ENCODE measurements at places on chromosomes 12 and 14. TPM values are rescaled to one million over a fixed set of nuclear protein-coding genes. Genes with fewer than 3 reads are reported as not detected.
A peak's percentile ranks its signal among the peaks of the same experiment; 100 is the strongest.

- DNase-seq = peak; percentile 53
Observed at GRCh38 chr12:107670999-107671643, 14.5 kb upstream of the PWP1 start.

DNA sequence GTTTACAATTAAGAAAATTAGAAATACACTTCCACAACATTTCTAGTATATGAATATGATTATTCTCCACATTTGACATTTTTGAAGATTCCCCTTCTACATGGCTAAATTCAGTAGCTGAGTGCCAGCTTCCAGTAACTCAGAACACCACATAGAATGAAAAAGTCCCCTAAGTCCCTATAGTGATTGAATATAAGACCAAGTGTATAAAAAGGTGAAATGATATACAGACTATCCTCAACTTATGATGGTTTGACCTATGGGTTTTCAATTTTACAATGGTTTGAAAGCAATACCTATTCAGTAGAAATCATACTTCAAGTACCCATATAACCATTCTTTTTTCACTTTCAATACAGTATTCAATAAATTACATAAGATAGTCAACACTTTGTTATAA, 15.8 kb downstream of the ATL1 start:
- DNase-seq = no peak

The ABCD2 gene
- total RNA-seq = not detected

DNA sequence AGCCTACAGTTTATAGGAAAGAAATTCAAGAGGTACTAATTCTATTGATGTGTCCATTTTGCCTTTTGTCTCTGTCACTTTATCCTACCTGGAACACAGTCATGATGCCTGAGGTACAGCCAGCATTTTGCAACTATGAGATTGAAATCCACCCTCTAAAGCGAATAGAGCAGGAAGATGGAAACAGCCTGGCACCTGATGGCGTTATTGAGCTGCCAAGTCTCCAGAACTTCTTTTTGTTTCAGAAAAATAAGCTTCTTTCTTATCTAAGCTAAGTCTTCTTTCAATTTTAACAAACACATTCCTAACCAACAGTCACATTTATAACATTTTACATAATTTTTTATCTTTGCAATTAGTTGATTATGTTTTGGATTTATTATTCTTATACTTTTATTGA, 182.1 kb downstream of the PAWR start:
- DNase-seq = no peak

The SYCP3 gene
- not detected for total RNA-seq

DNA sequence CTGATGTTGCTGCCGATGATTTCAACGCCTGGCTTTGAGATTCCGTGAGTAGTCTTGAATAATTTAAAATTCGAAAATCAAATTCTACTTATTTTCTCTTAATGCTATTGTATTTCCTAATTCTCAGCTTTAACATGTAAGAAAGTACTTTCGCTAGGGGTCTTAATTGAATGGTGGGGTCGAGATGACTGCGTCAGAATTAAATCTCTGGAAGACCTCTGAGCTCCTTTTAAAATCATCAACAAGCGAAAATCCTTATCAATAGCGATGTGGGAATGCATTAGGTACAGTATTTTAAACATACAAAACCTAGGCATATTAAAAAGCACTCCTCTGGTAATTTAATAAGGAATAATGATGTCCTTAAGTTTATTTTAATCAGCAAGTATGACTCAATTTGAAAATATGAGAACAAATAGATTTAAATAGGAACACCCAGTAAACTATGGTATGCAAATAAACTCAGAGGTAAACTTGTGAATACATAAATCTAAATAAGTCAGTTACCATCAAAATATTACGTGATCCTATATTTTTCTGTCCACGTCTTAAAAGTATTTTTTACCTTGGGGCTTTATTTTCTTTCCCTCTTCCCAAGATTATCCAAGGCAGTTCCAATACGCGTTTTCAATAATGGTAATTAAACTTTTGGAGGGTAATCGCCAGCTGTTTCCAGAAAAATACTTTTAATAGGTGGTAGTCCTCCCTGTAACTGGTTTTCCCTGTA, 1.4 kb downstream of the FOXA1 start:
- DNase-seq = no peak

The RASSF3 gene
- total RNA-seq = 43.5 TPM

DNA sequence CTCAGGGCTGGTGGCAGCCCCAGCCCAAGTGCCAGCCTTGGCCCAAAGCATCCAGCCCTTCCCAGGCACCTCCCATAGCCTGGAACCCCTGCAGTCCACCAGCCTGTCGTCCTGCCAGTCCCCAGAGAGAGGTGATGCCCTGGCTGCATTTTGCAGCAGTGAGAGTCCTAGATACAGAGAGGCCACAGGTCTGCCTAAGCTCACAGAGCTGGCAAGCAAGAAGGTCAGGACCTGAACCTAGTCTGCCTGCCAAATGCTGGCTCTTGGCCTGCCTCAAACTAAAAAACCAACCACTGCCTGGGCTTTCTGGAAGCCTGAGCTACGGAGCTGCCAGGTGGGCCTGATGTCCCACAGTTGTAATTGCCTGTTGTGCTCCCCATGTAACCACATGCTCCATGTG, 164.9 kb downstream of the PHETA1 start:
- no peak for DNase-seq

GRCh38 chr14:100243020-100243419, 4.1 kb downstream of the YY1 start:
- no peak for DNase-seq

The DCN gene
- not detected for total RNA-seq

DNA sequence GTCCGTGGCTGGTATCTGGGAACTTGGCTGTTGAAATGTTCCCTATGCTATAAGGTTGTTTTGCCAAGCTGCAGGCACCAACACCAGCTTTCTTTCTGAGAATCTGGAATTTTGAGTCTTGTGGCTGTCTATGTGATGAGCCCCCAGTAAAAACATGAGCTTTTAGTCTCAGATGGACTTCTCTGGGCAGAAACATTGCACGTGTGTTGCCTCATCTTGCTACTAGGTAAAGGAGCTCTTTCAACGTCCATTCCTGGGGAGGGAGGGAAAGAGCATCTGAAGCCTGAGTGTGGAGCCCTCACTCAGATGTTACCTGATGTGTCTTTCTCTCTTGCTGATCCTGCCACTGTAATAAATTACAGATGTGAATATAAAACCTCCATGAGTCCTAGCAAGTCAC, 183.8 kb upstream of the LHX5 start:
- no peak for DNase-seq

The BDKRB2 gene
- 0.15 TPM for total RNA-seq

DNA sequence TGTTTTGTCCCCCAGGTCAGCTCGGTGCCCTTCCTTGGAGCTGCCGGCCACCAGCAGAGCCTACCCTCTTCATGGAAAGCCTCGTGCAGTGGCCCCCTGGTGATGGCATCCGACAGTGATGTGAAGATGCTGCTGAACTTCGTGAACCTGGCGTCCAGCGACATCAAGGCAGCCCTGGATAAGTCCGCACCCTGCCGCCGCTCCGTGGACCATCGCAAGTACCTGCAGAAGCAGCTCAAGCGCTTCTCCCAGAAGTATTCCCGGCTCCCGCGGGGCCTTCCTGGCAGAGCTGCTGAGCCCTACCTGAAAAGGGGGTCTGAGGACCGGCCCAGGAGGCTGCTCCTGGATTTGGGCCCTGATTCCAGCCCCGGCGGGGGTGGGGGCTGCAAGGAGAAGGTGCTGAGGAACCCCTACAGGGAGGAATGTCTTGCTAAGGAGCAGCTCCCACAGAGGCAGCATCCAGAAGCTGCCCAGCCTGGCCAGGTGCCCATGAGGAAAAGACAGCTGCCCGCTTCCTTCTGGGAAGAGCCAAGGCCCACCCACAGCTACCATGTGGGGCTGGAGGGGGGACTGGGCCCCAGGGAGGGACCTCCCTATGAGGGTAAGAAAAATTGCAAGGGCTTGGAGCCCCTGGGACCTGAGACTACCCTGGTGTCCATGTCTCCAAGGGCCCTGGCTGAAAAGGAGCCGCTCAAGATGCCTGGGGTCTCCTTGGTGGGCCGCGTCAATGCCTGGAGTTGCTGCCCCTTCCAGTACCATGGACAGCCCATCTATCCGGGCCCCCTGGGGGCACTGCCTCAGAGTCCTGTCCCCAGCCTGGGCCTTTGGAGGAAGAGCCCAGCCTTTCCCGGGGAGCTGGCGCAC, 1.3 kb downstream of the FAM181A start:
- no peak for DNase-seq

DNA sequence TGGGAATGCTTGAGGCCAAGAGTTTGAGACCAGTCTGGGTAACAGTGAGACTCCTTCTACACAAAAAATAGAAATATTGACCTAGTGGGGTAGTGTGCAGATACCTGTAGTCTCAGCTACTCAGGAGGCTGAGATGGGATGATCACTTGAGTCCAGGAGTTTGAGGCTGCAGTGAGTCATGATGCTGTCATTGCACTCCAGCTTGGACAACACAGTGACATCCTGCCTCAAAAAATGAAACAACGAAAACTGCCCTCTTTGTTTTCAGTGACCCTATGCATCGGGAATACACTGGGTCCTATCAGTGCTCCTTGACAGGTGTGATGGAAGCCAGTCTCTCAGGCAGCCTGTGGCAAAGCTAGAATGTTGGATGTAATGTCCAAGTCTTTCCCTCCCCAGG, 311.5 kb upstream of the OR4E1 start:
- DNase-seq = no peak

GRCh38 chr14:51883232-51883631, 22.8 kb downstream of the GNG2 start:
- DNase-seq = no peak

DNA sequence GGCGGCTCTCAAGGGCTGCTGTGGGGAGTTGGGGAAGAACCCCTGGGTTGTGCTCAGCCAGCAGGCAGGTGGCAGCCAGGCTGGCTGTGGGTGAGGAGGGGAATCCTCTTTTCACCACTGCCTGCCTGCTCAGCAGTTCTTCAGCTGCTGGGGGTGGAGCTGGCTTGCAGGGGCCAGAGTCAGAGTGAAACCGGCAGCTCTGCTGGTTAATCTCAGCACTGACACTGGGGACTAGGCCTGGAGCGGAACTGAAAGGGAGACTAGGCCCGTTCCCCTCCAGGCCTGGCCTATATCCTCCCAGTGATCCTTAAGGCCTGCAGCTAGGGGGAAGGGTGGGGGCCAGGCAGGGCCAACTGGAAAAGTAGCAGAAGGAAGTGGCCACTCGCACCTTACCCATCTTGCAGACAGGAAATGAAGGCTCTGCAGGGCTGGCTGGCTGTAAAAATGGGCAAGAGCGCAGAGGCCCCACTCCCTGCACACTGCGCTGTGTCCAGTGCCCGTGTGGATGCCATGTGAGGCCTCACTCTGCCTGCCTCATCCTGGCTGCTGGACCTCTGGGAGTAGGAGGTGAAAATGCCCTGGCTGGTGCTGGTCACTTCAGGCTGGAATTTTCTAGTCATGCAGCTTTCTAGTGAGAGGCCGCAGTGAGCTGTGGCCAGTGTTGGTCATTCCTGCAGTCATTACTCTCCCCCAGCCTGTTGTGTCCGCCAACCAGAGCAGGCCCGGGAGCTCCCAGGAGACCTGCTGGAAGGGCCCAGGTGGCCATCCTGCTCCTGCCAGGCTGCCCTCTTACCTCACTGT, 39.4 kb downstream of the SH2B3 start:
- DNase-seq = peak; percentile 38

The NPAS3 gene
- 1.6 TPM for total RNA-seq

- no peak for DNase-seq
Observed at GRCh38 chr14:32426586-32427388, 97.7 kb downstream of the AKAP6 start.

GRCh38 chr12:83933615-83934014, 979.0 kb downstream of the SLC6A15 start:
- DNase-seq = no peak

DNA sequence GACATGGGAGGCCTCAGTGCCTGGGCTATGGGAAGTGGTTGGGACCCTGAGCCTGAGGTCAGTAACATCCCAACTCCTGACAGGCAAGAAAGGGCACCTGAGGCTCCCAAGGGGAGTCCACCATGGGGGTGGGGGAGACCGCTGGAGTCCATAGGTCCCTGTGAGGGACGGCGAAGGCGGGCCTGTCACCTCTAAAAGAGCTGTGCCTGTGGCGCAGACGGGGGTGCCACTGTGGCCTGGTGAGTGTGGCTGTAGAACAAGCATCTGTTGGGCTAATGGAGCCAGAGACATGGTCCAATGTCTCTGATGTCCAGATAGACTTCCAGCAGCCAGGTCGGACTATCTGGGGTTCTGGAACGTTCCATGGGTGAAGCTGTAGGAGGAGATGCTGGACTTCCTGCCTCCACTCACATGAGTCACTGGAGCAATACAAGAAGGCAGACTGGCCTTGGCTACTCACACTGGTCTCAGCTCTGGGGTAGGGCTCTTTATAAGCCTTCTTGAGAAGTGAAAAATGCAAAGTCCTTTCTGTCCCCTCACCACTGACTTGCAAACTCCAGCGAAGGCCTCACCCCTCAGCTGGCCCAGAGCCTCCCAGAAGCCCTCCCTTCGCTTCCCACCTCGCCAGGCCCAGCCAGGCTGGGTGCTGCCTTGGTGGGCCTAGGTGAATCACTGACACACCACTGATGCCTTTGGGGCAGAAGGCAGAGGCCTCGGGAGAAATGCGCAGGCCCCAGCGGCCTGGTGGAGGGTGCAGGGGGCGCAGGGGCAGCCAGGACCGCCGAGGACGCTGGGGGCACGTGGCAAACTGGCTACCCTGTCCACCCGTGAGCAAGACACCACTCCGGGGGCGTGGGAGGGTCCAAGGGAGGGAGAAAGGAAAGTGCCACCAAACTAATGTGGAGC, 1.1 kb upstream of the TRAF3 start:
- DNase-seq = no peak

The TMEM263 gene
- 26.1 TPM for total RNA-seq

The THAP2 gene
- total RNA-seq = 4.2 TPM

The SLC10A1 gene
- not detected for total RNA-seq

- no peak for DNase-seq
Observed at GRCh38 chr12:52415870-52416750, 10.0 kb upstream of the KRT82 start.

The KRT83 gene
- total RNA-seq = not detected
